Thyroid gland (tissue), 4 donors: ENCODE measurements at places on chromosomes 7 and 10. TPM values are rescaled to one million over a fixed set of nuclear protein-coding genes. Genes with fewer than 3 reads are reported as not detected.
A peak's percentile ranks its signal among the peaks of the same experiment; 100 is the strongest.

The POU6F2 gene
- total RNA-seq, result not detected

DNA sequence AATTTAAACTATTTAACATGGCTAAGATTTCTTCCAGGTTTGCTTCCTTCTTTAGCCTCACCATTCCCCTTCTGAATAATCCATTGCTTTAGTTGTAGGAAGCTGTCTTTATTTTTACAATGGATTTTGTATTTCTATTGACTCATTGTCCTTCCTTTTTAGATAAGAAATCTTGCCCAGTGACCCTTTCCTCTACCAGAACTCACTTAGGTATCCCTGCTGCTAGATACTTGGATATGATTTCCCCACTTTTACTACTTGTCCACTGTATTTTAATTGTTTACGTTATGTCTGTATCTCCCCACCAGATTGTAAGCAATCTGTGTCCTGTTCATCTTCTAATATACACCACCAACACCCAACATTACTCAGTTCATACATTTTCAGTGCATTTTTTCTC is 47.7 kb upstream of the MDFIC start:
- no peak for DNase-seq

GRCh38 chr7:151756076-151756731 is 120.7 kb downstream of the PRKAG2 start:
- DNase-seq, result no peak

DNA sequence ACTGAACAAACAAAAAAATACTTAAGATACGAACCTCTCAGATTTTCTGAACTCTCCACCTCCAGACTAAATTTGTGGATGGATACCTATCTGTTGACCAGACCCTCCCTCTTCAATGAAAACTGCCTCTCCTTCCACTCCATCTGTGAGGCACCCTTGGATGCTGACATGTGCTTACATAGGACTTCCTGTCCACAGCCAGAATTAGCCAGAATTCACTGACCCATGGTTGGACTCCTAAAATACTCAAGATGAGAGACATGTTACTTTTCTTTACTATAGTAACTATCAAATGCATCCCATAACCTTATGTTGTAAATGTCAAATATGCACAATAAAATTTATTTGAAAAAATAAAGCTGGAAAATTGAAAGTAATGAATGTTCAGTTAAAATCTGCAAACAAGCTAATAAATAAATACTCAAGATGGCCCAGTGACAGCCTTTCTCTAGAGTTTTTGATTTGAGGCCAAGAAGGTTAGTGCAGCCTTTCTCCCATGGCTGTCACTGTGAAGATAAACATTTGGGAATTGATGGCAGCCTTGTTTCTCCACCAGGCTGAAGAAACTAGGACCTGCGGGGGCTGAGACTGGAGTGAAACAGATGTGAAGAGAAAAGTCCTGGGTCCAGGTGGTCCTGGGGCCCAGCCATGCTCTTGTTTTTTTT is 287.0 kb downstream of the ZEB1 start:
- DNase-seq, result no peak

- no peak for DNase-seq
These were observed 24.0 kb upstream of the INPP5F start for GRCh38 chr10:119701861-119702260.

DNA sequence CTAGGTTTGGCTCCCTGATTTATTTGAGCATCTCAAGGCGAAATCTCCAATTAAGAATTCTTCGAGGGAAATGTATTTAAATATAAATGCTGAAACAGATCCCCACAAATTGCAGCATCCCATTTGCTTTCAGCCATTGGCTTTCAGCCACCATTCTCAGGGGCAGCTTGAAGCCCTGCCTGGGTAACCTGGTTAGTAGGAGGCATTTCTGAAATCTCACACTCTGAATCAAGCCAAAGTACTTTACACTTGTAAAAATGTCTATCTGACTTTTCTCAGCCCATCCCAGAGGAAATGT is 49.1 kb downstream of the GCC1 start:
- peak; percentile 4 for DNase-seq

- peak; percentile 53 for DNase-seq
These were observed 724.5 kb downstream of the ANKRD7 start for GRCh38 chr7:118949031-118949430.

GRCh38 chr7:64795176-64795575 is 948 bp downstream of the ZNF138 start:
- DNase-seq, result no peak

- DNase-seq, result no peak
These were observed 64.0 kb downstream of the SYPL1 start for GRCh38 chr7:106047818-106048705.

The JAZF1 gene
- total RNA-seq, result 19.2 TPM

DNA sequence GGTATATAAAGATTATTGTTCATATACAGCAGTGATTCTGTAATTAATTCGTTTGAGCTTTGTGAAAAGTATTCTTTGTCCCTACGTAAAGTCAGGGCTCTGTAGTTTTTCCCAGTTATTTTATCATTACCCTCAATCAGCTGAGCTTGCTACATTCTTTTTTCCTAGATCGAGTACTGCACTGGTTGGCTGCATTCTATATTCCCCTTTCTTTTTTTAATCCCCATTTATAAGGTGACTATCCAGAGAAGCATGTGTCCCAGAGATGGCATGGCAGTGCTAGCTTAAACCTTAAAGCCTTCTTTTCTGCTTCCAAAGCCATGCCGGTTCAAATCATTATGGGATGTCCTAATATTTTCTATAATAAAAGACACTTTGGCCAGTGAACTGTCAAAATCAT is 230.1 kb upstream of the CELF2 start:
- DNase-seq, result no peak

DNA sequence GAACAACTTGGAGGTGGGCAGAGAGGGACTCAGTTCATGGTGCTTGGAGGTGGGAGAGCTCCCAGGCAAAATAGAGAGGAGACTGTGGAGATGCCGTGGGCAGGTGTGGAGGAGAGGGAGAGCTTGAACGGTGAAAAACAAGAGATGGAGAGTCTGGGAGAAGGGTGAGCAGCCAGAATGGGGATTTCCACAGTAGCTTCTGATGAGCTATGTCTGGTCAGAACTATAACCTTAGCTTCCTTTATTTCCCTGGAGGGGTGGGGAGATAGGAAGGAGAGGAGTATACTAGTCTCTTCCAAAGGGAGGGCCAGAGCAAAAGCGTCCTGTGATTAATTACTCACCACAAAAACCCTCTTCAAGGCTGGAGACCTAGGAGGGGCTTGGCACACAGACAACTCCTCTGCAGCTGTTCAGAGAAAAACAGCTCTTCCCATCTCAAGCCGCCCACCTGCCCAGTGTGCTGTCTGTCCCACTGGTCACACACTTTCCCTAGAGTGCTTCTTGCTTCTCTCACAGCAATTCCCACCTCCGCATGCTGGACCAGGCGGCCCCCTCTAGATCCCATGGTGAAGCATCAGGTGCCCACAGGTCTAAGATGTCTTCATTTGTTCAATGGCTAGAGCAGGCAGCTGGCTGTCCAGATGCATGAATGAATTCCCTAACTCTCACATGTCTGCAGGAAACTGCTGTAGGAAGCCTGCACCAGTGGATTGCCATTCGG is 41.9 kb downstream of the TAS2R41 start:
- DNase-seq, result no peak

The CUBN gene
- 19.9 TPM for total RNA-seq

- DNase-seq, result no peak
These were observed 943.5 kb downstream of the CNTNAP2 start for GRCh38 chr7:147060070-147060469.

The ZNF727 gene
- 12.1 TPM for total RNA-seq

The KCNIP2 gene
- 1.4 TPM for total RNA-seq

The STAM gene
- total RNA-seq, result 23.6 TPM

DNA sequence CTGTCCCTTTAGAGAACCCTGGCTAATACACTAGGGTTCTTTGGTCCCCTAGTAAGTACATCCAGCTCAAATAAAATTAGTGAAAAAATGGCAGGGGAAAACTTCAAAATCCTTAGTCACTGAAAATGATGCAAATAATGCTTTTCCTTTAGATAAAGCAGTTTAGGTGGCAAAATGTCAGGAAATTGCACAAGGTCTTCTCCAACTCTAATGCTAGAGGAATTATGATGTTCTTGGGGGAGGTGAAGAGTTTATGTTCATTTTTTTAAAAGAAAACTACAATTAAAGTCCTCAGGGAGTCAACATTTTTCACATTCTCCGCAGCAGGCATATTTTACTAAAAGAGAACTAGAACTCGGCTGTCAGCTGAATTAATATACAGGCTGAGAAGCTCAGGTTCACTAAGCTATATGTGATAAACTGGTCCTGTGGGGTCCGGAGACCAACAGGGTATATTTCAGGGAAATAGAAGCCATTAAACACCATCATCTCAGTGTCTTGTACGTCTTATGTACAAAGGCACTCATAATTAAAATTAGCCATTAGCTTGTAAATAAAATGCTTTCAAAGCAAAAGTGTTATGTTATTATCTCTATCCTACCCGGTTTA is 1164.7 kb upstream of the AUTS2 start:
- no peak for DNase-seq

The FAM25C gene
- not detected for total RNA-seq

DNA sequence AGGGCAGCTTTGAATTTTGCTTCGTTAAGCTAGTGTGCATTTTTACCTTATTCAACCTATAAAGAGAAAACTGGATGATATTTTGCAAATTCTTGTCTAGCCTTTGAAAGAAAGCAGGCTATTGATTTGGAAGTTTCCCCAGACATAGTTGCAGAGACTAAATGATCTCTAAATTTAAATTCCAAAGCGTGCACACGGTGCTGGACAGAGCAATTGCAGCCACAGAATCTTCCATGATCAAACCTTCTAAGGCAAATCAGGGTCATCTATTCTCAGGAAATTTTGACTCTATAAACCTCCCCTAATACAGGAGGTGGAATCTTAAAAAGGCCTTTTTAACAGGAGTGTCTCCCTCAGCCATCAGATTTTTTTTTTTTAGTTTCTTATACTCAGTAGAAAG is 159.9 kb downstream of the MDFIC start:
- no peak for DNase-seq

DNA sequence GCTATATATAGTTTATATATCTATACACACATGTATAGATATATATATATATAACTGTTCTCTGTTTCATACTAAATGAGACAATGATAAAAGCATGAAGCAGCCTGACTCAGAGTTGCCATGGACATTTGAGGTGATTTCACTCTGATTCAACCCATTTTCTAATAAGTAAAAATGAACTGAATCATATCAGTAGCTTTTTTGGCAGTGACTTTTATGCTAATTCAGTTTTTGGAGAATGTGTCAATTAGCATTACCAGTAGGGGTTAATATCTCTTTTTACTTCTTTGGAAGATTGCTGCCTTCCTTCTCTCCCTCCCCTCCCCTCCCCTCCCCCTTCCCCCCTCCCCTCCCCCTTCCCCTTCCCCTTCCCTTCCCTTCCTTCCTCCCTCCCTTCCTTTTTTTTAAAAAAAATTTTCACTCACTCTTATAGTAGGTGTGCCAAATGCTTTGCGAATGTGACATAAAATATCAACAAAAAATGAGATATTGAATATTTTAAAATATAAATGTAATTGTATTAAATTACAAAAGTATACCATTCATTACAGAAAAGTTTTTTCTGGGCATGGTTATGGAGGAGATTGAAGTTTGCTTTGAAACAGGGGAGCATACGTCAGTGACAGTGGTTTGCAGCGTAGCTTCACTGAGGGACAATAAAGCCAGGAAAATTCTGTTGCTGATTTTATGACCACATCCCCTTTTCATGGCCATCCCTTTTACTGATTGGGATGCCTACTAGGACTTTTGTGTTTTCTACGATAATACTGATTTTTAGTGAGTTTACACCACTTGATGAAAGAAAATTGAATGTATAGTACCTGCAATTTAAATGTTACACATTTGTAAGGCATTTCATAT is 64.0 kb upstream of the KLF6 start:
- DNase-seq, result no peak

DNA sequence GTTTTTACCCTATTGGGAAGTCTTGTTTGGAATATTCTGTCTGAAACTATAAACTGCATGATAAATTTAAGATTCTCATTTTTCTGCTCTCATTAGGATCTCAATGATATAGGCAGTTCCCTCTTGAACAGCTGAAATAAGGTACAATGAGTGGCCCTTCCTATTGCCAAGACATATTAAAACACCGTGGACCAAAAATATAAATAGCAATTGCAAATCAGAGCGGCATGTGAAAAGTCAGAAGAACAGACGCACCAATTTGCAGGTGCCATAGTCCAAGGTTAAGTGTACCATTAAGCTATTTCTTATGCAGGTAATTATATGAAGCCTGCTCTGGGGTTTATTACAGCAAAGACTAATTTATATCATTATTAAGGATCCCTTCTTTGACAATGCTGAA is 920.8 kb upstream of the CELF2 start:
- DNase-seq, result no peak

DNA sequence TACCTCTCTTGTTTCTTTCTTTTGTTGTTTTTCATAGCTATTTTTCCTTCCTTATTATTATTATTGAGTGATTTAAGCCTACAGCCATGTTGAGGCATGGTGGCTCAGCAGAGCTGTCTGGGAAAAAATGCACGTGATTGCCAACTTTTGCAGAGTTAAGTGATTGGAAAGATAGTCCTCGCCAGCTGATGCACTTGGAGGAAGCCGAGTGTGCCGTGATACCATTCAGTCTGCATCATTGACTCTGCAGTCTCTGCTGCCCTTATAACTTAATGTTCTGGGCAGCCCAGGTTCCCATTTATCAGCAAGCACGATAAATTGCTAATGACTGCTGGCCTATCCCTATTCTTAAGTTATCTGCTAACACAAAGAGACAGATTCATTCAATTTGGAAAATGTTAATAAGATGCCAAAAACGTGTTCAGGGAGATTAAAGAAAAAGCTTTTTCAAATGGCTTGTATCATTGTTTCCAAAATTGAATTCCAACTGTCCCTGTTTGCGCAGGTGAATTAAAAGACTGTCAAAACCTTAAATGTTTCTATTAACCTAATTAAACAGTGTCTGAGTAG is 232.9 kb upstream of the NPY start:
- DNase-seq, result no peak

DNA sequence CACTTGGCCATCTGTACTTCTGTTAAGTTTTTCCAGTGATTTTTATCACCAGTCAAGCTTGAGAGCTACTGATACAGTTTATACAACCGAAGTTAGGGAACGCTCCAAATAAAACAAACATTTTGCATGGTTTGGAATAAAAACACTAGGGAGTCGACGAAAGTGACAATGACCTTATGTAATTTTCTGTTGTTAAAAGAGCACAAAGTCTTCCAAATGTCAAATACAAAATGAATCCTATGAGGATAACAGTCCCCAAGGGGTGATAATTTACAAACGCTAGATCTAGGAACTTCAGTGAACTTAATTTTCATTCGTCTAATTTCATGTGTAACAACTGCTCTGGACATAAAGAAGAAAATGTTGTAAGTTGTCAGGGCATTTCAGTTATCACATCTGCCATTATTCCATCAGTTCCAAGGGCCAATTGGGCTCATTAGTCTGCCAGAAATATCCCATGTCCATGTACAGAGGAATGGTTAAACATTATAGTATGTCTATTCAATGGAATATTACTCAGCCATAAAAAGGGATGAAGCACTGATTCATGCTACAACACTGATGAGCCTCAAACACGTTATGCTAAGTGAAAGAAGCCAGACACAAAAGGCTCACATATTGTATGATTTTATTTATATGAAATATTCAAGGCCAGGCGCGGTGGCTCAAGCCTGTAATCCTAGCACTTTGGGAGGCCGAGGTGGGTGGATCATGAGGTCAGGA is 38.0 kb upstream of the CYTH3 start:
- DNase-seq, result no peak

- no peak for DNase-seq
These were observed 26.4 kb upstream of the GPR37 start for GRCh38 chr7:124792002-124792401.
